ENCODE measurements at places on chromosomes 11 and 22. TPM values are rescaled to one million over a fixed set of nuclear protein-coding genes. Genes with fewer than 3 reads are reported as not detected.
A peak's percentile ranks its signal among the peaks of the same experiment; 100 is the strongest.

DNA sequence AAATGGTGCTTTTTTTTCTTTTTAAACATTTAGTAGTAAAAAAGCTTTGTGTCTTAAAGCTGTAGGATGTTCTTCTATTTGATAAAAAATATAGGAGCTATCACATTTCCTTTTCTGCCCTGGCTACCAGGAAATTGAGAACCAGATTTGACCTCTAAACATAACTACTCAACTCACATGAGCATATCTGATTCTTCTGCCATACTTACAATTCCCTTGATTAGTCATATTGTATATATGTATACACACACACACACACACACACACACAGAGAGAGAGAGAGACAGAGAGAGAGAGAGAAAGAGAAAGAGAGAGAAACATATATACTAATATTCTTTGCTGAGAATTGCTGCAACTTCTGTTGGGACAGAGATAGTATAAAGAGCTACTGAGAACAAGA lies 23.0 kb upstream of the GDPD4 start:
- no peak for DNase-seq

DNA sequence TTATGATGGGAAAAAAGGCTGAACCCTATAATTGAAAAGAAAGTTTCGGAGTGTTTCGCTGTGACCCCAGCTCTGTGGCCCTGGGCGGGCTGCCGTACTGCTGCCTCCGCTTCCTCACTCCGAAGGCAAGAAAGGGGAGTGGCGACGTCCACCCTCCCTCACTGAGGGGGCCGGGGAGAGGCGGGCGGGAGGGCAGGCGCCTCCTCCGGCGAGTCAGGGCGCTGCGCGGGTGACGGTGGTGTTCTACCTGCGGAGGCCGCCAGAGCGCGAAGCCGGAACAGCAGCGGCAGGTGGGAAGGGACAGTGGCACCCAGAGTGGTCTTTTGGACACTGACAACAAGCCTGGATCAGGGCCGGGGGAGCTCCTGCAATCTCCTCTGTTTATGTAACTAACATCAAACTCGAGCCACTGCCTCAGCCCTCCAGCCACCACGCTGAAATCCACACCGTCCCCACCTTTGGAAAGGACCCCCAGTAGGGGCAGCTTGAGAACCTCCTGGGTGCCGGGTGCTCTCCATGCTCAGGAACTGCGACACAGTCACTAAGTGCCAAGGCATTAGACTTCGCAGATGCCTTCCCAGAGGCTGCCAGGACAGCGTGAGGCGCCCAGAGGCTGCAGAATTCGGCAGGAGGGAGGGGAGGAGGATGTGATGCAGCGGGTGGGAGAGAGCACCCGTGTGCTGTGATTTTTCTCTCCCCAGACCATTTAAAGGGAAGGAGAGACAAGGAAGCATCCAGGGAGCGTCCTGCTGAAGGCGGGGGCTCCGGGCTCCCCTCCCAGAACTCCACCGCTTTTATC lies 25.5 kb downstream of the BID start:
- no peak for DNase-seq

CLDN5 gene
- total RNA-seq = 1.7 TPM

GRCh38 chr11:30583476-30584280 lies 2.5 kb downstream of the MPPED2 start:
- no peak for DNase-seq

DNA sequence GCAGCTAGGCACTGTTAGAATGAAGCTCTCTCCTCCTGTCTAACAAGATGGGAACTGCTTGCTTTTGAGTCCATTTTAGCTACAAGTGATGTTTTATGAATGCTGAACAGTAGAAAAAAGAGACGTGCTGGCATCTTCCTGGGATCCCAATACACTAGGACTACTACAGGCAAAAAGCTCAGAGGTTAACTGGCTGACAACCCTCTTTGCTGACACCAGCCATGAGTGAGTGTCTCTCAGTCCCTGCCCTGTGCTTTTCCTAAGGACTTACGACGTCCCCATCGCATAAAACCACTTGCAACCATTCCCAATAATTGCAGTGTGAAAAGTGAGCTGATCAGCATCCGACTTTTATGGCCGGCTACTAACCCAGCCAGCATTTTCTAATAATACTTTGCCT lies 213.5 kb downstream of the NTM start:
- no peak for DNase-seq

- no peak for DNase-seq
Measured at GRCh38 chr11:126929179-126930061, 71.2 kb downstream of the KIRREL3 start.

DNA sequence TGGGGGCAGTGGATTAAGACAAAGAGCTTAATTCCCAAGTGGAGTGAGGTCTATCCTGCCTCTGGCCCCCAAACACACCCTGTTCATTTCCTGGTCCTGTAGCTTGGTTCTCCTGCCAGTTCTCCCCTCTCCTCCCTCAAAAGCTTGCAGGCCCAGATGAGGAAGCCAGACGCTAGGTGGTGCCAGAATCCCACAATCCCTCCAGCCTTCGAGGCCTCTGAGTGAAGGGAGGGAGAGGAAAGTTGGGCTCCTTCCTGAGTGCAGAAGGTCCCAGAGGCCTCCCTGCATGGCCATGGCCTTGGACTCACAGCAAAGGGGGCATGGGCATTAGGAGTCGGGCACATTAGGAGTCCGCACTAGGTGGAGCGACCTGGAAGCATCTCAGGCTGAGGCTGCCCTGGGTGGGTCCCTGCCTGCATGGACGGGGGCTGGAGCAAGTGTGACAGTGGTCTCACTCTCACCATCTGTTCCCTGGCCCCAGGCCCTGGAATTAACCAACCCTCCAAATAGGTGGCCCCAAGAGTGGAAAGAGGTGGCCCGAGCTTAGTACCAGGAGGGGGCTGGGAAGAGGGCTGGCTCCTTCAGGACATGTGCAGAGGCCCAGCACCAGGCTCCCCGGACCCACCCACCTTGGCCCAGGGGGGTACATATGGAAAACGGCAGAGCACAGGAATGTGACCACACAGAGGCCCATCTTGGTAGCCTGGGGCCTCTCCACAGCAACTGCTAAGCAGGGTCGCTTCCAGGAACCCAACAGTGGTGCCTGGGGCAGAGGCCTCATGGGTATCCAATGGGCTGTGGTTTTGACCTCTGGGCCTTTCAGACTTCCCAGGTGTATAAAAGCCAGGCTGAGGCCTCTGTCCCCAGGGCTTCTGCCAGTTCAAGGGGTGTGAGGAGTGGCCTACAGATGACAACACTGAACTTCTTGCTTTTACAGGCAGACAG lies 5.2 kb downstream of the FXYD2 start:
- no peak for DNase-seq

GRCh38 chr11:113420808-113421207 lies 33.2 kb downstream of the ANKK1 start:
- no peak for DNase-seq

OR4C13 gene
- not detected for total RNA-seq

CCDC116 gene
- total RNA-seq = not detected

DNA sequence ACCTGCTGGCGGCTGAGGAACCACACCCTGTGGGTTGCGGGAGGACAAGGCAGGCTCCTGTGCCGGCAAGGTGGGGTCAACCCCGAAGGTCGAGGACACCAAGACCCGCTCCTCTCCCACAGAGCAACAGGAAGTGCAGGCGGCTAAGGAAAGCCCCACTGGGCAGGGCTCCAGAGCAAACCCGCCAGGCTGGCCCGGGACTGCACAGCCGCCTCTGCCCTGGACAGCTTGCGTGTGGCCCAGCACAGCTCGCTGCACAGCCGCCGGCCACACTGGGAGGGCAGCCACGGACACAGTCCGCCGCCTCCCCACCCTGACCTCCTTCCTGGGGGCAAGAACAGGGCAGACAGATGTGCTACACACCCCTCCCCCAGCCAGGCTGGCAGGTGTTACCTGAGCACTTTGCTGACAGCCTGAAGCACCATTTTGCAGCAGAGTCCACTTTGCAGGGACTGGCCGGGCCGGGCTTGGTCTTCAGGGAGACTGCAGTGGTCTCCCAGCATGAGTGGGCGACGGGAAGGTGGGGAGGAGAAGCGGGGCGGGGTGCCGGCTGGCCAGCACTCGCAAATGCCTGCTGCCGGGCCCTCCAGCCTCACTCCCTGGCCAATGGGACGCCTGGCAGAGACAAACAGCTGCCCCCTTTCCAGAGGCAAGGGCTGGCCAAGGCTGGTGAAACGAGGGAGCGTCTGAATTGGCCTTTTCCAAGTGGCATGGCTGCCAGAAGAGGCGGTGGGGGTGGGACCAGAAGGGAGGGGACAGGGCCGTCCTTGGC lies at the start of gene MOB2:
Gene MOB2, minus strand, starts transcription at position 726 of the 772 bp plus-strand sequence. Its CDS starts 223 bp downstream, at position 503.
- peak; percentile 10 for DNase-seq

FOLR2 gene
- not detected for total RNA-seq

DNA sequence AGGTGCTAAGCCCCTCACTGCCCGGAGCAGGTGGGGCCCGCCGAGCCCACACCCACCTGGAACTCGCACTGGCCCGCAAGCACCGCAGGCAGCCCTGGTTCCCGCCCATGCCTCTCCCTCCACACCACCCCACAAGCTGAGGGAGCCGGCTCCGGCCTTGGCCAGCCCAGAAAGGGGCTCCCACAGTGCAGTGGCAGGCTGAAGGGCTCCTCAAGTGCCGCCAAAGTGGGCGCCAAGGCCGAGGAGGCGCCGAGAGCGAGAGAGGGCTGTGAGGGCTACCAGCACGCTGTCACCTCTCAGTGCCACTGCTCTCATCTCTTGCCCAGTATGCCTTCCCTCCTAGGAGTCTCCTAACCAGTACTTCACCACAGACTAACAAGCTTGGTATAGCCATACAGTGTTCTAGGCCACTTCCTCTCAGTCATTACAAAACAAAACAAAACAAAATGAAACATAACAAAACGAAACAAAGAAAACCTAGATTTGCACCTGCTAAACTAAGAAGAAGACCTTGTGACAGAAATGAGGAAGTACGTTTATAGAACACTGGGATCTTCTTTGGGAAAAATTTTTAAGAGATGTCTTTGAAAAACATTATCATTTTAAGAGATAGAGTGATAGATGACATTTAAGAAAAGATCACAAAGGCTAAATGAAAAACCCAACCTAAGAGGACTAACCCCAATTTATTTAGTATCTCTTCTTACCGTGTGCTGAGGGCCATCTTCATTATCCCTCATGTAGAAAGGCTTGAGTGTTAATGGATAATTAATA lies 47.7 kb upstream of the GAB2 start:
- DNase-seq = no peak

- no peak for DNase-seq
Measured at GRCh38 chr11:122202161-122202950, 86.3 kb upstream of the BLID start.

MYBPC3 gene
- not detected for total RNA-seq

DNA sequence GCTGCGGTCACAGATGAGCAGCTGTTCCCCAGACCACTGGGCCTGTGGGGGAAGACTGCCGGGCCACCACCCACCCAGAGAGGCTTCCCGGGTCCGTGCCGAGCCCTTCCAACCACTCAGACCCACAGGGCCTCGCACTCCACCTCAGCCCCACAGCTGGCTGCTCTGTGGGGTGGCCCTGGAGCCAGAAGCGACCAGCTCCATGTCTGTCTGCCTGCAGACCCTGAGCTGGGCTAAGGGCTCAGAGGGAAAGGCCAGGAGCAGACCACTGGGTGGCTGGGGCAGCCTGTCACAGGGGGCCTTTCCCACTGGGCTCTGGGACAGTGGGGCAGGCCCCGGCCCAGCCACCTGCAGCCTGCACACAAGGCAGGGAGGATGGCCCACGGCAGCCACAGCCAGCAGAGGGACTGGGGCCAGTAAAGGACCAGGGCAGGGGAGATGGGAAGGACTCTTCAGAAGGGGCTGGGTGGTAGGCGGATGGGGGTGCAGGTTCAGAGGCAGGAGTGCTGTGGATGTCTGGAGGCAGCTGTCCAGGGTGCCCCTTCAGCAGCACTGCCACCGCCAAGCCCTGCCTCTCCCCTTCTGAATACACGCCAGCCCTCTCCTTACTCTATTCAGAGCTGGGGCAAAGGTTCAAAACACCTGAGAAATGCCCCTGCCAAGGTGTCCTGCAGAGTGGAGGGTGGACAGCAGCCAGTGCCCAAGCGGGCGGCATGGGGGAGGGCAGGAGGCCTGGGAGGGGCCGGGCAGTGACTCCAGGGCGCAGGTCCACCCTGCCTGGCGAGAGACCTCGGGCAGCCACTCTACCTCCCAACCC lies 32.2 kb downstream of the GNB1L start:
- no peak for DNase-seq

OR10A6 gene
- total RNA-seq = not detected

- DNase-seq = no peak
Measured at GRCh38 chr11:75344186-75344585, 7.3 kb downstream of the ARRB1 start.

DNA sequence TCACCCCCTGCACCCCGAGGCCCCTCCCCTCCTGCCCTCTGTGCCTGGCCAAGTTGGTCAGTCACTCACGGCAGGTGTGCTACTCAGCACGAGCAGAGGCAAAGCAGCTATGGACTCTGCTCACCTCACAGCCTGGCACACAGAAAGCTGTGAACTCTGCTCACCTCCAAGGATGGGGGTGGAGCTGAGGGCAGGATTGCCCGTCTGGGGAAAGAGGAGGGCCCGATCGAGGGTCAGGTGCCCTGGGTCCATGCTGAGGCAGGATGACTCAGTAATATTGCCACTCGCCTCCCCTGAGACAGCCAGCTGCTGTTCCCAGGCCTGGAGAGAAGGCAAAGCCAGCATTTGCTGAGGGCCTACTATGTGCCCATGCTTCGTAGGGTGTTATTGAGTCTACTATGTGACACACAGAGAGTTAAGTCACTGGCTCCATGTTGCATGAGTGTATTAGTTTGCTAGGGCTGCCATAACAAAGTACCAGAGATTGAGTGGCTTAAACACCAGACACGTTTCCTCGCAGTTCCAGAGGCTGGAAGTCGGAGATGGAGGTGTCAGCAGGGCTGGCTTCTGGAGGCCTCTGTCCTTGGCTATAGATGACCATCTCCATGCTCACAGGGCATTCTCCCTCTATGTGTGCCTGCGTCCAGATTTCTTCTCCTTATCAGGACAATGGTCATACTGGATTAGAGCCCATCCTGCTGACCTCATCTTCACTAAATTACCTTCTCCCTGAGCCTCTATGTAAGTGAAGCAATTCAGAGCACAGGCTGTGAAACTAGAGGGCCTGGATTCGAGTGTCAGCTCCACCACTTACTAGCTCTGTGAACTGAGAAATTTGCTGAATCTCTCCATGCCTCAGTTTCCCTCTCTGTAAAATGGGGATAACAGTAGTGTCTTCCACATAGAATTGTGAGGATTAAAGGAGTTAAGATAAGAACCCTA lies 13.2 kb upstream of the TSKU start:
- no peak for DNase-seq

DNA sequence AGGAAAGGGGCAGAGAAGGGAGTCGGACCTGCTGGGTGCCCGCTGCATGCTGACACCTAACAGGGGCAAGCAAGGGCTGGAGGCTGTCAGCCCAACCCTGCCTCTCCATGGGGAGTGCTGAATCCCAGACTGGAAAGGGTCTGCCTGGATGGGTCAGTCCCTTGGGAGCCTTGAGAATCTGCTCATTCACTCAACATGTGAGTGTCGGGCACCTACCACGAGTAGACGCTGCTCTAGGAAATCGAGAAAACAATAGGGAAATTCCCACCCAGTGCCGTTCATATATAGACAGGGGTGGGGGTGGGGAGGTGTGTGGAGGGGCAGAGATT lies 4.4 kb upstream of the CTSD start:
- DNase-seq = no peak
